ENCODE measurements at places on chromosomes 1 and 21. TPM values are rescaled to one million over a fixed set of nuclear protein-coding genes. Genes with fewer than 3 reads are reported as not detected.

- no peak for DNase-seq
Observed at GRCh38 chr1:91745640-91746373, 140.1 kb downstream of the TGFBR3 start.

MRAP gene
- total RNA-seq: 0.59 TPM

- DNase-seq: no peak
Observed at GRCh38 chr1:167463875-167464575, 54.3 kb downstream of the CD247 start.

- DNase-seq: no peak
Observed at GRCh38 chr1:25099343-25099951, 132.9 kb downstream of the SYF2 start.

- no peak for DNase-seq
Observed at GRCh38 chr1:105608713-105609112, 1447.8 kb upstream of the PRMT6 start.

GRCh38 chr21:45551783-45552695, 9.8 kb upstream of the SLC19A1 start:
- peak; percentile 37 for DNase-seq

FCMR gene
- 0.29 TPM for total RNA-seq

- DNase-seq: no peak
Observed at GRCh38 chr1:207612762-207613161, 32.2 kb upstream of the CR1L start.

- no peak for DNase-seq
Observed at GRCh38 chr1:83910461-83910860, 88.5 kb downstream of the TTLL7 start.

IGSF3 gene
- total RNA-seq: under 0.01 TPM

- DNase-seq: no peak
Observed at GRCh38 chr1:230905733-230906132, 37.4 kb upstream of the C1orf198 start.

TMEM125 gene
- total RNA-seq: not detected

DNA sequence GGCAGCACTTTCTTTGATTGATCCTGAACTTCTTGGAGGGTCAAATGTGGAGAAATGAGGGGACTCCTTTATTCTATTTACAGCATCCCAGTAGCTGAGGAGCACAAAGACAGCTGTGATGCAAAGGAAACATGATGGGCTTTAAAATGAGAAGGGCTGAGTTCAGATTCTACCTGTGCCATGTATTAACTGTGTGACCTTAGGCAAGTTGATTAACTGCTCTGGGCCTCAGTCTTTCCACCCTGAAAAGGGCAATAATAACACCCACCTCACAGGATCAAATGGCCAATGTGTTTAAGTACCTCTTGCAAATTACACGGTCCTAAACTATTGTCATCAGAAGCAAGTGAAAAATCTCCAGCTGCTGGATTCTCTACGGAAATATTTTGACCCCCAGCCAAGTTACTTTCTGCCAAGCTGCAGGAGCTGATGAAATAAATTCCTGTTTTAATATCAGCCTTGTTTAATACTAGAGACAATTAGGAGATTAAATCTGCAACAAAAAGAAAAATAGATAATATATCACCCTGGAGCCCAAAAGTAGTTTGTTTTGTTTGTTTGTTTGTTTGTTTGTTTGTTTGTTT, 15.7 kb downstream of the TMEM81 start:
- DNase-seq: peak; percentile 45

DNA sequence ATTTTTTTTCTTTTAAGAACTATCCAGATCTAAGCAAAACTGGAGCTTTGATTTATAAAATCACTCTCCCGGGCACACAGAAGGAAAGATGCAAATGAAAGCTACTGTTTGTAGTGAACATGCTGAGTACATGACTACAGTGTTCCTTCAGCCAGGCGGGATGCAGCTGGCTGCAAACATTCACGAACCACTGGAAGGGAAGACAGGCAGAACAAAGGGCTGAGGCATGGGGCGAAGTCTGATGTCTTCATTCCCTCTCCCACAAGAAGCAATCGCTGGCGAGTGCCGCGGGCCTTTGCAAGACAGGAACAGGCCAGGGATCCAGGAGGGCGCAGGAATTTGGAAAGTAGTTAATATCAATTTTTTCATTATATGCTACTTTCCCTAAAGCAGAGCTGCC, 257.9 kb upstream of the AJAP1 start:
- DNase-seq: no peak

GRCh38 chr1:60942291-60942690, 140.1 kb upstream of the NFIA start:
- no peak for DNase-seq

DNA sequence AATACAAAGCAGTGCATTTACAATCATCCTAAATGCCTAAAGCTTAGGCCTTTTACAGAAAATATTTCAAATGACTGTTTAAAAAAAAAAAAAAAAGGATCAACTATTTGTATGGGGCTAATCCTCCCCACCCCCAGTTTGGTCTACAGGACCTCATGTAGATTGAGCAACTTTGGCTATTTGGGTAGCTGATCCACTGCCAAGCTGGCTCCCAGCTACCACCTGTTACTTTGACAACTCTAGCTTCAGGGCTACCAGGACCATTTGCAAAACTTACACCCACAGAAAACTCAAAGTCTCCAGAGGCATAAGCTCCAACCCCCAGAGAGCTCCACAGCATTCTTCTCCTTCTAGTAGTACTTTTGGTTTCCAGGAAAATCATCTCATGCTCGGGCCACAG, 29.4 kb downstream of the JAK1 start:
- no peak for DNase-seq

DNA sequence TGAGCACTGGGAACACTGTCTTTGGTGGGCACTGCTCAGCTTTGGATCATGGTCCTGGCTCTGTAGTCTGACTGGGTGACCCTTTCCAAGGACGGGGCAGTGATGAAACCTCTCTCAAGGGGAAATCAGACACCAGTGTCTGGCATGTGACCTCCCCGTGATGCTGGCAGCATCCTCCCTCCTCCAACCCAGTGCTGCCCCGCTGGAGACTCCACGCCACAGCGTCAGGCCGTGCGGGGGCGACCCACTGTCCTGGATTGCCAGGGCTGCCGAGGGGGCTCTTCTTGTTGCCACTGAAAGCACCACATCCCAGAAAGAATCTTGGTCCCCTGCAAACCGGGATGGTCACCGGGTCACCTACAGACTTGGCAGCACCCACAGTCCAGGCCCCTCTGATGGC, 146.4 kb upstream of the ARHGEF16 start:
- DNase-seq: no peak

DNA sequence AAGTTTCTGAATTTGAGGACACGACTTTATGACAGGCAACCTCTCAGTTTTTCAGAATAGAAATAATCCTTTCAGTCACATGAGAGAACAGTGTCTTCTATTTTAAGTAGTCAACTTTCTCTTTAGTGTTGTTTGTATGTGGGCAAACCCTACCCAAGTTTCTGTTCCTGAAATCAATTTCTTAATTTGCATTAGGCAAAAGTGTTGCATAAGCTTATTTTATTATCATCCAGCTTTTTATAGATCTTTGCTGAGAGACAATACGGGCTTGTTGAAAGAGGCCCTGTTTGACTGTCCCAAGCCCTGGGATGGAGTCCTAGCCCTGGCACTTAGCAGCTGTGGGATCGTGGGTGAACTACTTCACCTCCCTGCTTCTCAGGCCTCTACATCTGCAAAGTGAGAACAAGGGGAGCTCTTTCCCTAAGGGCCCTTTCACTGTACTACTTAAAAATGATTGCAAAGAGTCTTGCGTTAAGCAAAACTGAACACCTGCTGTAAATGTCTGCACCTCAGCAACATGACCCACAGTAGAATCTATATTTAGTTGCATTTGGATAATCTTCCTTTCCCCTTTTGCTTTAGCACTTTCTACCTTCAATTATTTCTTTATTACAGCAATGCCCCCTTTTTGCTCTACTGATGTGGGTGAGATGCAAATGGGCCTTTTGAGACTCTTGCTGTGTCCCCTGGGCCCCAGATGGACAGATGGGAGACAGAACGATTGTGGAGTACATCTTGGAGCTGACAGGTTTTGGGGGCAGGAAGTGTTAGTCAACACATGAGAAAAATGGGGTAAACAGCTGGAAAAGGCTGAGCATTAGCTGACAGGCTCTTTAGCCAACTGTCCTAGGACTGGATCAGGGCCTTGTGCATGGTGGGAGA, 41.0 kb upstream of the SCAF4 start:
- DNase-seq: peak; percentile 17

GRCh38 chr1:57307392-57308170, 116.3 kb downstream of the DAB1 start:
- DNase-seq: no peak

DNA sequence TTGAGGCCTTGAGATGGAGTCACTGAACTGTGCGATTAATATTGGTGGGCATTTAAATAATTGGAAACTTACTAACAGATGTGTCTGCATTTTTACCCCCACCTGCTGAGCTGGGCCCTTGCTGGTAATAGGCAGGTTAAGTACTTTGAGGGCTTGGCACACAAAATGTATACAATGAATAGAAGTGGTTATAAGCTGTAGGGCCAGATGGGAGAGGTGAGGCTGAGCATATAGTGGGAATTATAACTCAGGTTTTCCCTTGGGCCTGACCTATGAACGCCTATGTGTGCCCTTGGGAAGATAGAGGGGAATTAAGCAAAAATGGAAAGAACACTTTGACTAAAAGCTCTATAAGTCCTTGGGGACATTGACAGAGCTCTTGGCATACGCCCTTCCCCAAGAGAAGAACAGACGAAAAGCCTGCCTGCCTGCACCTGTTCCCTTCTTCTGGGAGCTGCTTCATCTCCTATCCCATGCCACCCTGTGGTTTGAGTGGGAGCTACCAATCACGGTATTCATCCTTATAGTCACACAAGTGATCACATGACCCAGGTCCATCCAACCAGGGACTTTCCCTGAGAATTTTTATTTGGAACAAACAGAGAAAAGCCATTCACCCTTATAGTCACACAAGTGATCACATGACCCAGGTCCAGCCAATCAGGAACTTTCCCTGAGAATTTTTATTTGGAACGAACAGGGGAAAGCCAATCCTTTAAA, 260.7 kb upstream of the CSF3R start:
- no peak for DNase-seq

CDK11B gene
- 5.8 TPM for total RNA-seq

DNA sequence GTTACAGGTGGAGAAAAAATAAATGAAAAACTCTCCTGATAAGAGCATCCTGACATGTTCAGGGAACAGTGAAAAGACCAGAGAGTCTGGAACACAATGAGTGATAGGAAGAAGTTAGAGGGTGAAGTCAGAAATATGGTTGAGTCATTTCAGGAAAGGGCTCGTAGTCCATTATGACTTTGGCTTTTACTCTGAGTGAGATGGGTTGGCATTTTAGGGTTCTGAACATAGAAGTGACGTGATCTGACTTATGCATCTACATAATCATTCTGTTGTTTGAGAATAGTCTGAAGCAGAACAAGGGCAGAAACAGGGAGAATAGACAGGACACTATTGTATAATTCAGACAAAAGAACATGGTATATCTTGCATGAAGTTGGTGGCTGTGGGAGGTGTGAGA, 5.8 kb downstream of the HMCN1 start:
- DNase-seq: no peak

DNA sequence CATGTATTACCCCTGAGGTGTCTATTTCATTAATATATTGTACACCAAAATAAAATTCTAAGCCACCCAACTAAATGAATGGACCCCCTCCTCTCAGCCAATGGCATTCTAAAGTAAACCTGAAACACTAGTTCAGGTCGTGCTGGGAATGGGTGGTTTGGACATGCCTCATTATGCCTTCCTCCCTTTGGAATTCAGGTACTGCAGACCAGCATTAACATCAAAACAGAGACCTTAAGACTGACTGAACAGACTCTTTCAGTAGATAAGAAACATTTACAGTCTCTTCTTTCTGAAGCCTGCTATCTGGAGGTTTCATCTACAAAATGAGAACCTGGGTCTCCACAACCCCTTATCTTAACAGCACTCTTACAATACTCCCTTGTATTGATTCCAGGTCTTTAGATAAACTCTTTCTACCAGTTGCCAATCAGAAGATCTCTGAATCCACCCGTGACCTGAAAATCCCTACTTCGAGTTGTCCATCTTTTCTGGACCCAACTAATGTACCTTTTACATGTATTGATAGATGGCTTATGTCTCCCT, 93.6 kb downstream of the PKN2 start:
- DNase-seq: no peak

- DNase-seq: peak; percentile 32
Observed at GRCh38 chr1:183806125-183806524, 1.2 kb downstream of the RGL1 start.

- no peak for DNase-seq
Observed at GRCh38 chr1:232533328-232533727, 96.6 kb downstream of the SIPA1L2 start.

DNA sequence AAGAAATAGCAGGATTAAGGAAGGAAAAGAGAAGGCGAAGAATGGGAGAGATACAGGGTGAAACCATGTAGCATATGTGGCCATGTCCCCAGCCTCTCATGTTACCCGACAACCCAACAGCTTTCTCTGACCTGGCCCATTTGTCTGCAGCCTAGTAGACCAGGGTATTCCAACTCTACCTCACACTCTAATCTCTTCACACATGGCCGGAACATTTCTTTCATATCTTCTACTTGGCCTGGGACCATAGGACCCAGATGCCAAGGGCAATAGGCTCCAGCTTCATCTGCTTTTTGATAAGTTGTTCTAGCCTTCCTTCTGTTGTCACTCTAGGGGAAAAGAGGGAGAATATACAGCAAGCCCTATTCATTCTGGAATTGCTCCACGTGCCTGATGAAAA, 95.0 kb upstream of the DPT start:
- DNase-seq: no peak

DNA sequence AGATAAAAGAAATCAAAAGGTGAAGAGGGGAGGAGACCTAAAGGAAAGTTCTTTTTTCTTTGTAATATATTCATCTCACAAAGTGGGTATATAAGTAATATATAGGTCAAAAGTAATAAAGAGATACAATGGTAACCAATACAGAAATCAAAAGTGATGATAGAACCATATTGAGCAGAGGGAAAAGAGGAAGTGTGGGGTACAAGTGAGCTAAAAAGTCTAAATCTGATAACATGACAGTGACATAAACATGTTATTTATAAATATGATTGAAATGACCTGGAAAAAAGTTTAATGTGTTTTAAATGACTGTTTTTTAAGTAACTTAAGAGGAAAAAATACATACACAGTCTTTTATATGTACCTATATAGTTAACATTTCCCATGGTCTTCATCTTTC, 70.5 kb downstream of the MRPL39 start:
- no peak for DNase-seq

DNA sequence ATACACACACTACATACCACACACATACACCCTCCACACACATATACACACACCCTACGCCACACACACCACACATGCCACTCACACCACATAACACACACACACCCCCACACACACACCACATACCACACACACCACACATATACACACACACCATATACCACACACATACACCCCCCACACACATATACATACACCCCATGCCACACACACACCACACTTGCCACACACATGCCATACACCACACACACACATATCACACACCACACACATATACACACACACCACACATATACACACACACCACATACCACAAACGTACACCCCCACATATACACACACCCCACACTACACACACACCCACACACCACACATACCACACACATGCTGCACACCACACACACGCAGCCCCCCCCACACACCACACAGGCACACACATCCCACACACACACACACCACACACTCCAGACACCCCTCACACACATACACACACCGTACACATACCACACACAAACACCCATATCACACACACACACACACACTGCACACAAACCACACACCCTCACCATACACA, 76.7 kb upstream of the TMPRSS2 start:
- no peak for DNase-seq

- DNase-seq: no peak
Observed at GRCh38 chr1:101338714-101339430, 102.1 kb downstream of the S1PR1 start.
